ENCODE measurements at places on chromosomes 12 and 14.

- DNase-seq = no peak
These were observed 158.7 kb downstream of the METTL25 start for GRCh38 chr12:82517027-82517426.

DNA sequence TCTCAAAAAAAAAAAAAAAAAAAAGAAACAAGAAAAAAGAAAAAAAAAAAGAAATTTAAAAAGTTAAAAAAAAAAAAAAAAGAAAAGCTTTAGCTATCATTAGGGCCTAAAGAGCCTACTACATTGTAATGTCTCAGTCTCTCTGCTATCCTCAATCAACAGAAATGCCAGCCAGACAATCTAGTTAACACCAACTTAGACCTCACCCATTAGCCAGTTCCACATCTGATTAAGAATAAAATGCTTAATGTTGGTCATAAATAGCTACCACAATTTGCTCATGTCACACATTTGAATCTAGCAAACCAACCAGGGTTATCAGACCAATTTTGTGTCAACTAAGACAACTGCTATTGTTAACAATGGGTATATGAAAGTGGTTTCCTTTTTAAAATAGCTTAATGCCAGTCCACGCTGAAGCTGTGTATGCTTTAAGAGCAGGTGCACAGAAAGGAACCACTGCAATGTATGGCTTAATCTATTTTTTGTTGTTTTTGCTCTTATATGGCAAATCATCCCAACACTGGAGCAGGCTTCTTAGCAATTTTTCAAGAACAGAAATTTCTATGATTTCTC lies 45.5 kb upstream of the SELPLG start:
- no peak for DNase-seq

- DNase-seq = no peak
These were observed 1383.3 kb upstream of the TMEM132C start for GRCh38 chr12:126883697-126884096.

GRCh38 chr14:74608959-74609611 lies 3.0 kb downstream of the LTBP2 start:
- DNase-seq = peak; percentile 71

- peak; percentile 17 for DNase-seq
These were observed 6.0 kb upstream of the MANSC4 start for GRCh38 chr12:27785882-27786570.

- DNase-seq = no peak
These were observed 1.3 kb downstream of the TEAD4 start for GRCh38 chr12:2960390-2960956.

- no peak for DNase-seq
These were observed 1.5 kb downstream of the TTC6 start for GRCh38 chr14:37596790-37597472.

- no peak for DNase-seq
These were observed 48.0 kb upstream of the LHX5 start for GRCh38 chr12:113519464-113520307.

GRCh38 chr12:127728285-127728684 lies 538.7 kb upstream of the TMEM132C start:
- no peak for DNase-seq

DNA sequence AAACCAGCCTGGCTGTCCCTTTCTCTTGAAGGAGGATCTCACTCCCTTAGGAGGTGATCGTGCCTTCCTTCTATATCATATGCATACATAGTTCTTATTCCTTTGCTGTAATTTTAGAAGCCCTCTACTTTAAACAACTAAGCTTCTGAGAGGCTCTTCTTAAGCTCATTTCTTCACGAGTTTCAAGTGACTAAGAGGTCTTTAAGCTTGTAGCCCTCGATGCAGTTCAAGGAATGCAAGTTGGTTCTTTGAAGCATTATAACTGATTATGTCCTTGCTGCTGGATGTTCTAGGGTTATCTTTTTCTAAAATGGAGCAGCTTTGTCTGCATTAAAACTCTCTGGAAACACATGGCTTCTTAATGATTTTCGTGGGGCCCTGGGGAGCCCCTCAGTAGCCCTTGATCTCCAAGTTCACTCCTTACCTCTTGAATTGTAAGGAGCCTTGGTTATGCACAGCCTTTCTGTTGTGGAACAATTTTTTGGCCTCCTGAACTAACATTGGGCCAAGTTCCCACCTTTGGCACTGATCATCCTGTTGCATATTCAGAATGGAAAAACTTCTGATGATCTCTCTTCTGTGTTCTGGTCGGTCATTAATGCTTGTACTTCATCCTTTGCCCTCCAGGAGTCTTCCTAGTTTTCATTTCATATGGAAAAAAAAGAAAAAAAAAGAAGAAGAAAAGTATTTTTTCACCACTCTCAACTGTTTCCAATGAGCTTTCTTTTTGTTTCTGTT lies 12.6 kb downstream of the RASSF8 start:
- DNase-seq = no peak

DNA sequence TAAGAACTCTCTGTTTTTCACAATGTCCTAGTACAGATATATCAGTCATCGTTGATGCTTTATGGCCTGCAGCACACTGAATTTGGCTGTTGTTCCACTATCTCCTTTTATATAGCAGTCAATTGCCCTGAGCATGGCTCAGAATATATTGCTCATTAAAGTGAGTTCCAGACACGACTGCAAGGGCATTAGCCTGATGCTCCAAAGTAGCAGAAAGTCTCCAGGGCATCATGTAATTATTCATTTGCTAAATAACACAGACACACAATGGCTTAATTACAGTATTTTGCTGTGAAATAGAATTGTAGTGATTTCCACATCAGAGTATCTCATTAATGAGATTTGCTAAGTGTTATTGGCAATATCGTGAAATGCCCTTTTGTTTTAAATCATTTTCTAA lies 1167.5 kb downstream of the AACS start:
- DNase-seq = no peak

GRCh38 chr14:50007123-50007903 lies 109.1 kb downstream of the VCPKMT start:
- DNase-seq = no peak

GRCh38 chr14:67133595-67134441 lies 55.4 kb upstream of the GARIN2 start:
- no peak for DNase-seq

Measured in NCI-H1417 treated with DMSO at 0.1 percent for 48 hours (cell line).